ENCODE measurements at places on chromosomes 2 and 18. TPM values are rescaled to one million over a fixed set of nuclear protein-coding genes. Genes with fewer than 3 reads are reported as not detected.

NR4A2 gene
- 0.67 TPM for polyA plus RNA-seq

STON1 gene
- 34.1 TPM for polyA plus RNA-seq

MGAT5 gene
- 44.3 TPM for polyA plus RNA-seq

EGR4 gene
- not detected for polyA plus RNA-seq

DSG3 gene
- not detected for polyA plus RNA-seq

ZNF521 gene
- 31.2 TPM for polyA plus RNA-seq

CHMP1B gene
- polyA plus RNA-seq: 47.3 TPM

CCBE1 gene
- polyA plus RNA-seq: 31.3 TPM

CYBRD1 gene
- polyA plus RNA-seq: 34.0 TPM

ALPI gene
- 0.24 TPM for polyA plus RNA-seq

FBXO48 gene
- 2.3 TPM for polyA plus RNA-seq

GNAL gene
- 4.2 TPM for polyA plus RNA-seq

TCF23 gene
- polyA plus RNA-seq: 0.55 TPM

GAD1 gene
- 1.2 TPM for polyA plus RNA-seq

GREB1 gene
- 10.2 TPM for polyA plus RNA-seq

KIF1A gene
- polyA plus RNA-seq: 17.8 TPM

COQ10B gene
- polyA plus RNA-seq: 13.0 TPM

All from renal pelvis (tissue), 12 donors.